ENCODE measurements at places on chromosomes 13 and 19.

DNA sequence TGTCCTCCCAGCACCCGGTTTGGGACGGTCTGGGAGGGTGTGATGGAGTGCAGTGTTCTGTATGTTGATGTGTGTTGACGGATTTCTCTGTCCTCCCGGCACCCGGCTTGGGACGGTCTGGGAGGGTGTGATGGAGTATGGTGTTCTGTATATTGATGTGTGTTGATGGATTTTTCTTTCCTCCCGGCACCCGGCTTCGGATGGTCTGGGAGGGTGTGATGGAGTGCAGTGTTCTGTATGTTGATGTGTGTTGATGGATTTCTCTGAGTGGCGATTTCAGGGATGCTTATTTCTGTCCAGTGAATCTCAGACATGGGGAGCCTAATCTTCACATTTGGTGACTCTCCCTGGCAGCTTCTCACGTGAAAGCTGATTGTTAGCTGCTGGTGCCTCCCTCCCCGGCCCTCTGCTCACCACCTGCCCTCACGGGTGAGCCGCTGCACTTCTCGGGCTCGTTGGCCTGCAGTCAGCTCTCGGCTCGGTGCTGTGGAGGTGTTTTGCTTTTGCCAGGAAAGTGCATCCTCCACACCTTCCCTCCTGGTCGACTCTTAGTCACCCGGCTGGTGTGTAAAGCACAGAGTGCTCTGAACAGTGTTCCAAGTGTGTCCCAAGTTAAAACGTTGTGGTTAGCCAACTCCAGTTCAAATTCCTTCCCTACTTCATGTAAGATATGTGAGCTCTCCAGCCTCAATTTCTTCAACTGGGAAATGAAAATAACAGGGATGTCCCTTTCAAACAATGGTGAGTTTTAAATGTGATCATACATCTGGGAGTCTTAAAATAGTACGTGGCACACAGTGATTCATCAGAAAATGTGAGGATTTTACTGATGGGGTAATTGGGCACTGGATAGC lies 54.6 kb downstream of the ATP11A start:
- no peak for DNase-seq

- DNase-seq, result no peak
These were observed 17.2 kb upstream of the ZNF8 start for GRCh38 chr19:58261600-58261967.

- no peak for DNase-seq
These were observed 98.3 kb upstream of the UQCRFS1 start for GRCh38 chr19:29311191-29311790.

GRCh38 chr13:100068133-100068931 lies 20.6 kb upstream of the PCCA start:
- DNase-seq, result no peak

- no peak for DNase-seq
These were observed 117.6 kb upstream of the SOX21 start for GRCh38 chr13:94829837-94830365.

DNA sequence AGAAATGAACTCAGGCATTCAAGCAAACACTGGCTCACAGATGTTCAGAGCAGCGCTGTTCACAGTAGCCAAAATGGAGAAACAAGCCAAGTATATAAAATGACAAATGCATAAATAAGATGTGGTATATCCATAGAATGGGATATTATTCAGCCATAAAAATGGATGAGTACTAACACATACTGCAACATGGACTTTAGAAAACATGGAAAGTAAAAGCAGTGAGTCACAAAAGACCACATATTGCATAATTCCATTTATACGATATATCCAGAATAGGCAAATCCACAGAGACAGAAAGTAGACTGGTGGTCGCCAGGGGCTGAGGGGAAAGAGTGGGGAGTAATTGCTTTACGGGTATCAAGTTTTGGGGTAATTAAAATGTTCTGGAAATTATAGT lies 6.6 kb downstream of the ZNF837 start:
- DNase-seq, result no peak

DNA sequence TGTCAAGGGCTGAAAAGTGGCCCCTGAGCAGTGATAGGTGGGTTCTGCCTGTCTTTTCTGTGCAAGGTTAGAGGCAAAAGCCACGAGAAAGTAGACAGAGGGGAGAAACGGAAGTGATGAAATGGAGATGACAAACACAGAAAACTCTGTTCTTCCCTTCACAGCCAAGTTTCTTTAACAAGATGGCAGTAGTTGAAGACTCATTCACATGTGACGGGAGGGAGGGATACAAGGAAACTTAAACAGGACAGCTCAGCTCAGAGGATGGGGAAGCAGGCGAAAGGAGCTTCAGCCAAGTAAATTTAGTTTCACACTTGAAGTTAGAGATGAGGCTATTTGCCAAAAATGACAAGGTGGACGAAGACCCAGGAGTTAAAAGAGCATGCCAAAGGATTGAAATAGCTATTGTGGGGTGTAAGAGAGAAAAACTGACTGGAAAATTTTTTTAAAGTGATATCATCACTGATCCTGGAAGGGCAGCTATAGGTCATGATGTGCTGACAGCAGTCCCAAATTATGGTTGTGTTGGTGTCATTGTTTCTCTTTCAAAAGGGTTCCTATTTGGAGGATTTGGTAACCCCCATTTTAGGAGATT lies 347.9 kb downstream of the EFNB2 start:
- no peak for DNase-seq

- DNase-seq, result no peak
These were observed 17.7 kb downstream of the TMEM161A start for GRCh38 chr19:19120308-19121231.

GRCh38 chr13:33139184-33139583 lies 123.0 kb downstream of the KL start:
- DNase-seq, result no peak

DNA sequence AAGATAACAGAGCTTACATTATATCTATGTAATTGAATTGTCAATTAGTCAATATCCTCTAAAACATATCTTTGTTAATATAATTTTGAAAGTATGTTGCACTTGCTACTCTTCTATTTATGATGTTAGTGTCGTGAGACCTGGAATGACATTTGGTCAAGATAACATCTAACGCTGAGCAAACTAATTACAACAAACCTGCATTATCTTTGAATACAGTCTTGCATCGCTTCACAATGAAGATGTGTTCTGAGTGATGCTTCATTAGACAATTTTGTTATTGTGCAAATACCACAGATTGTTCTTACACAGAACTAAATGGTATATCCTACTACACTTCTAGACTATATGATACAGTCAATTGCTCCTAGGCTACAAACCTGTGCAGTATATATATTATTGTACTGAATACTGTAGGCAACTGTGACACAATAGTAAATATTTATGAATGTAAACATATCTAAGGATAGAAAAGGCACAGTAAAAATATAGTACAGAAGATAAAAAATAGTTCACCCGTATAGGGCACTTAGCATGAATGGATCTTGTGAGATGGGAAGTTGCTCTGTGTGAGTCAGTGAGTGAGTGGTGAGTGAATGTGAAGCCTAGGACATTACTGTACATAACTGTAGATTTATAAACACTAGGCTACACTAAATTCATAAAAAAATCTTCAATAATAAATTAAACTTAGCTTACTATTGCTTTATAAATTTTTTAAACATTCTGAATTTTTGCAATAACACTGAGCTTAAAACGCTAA lies 1773.8 kb downstream of the PCDH9 start:
- no peak for DNase-seq

DNA sequence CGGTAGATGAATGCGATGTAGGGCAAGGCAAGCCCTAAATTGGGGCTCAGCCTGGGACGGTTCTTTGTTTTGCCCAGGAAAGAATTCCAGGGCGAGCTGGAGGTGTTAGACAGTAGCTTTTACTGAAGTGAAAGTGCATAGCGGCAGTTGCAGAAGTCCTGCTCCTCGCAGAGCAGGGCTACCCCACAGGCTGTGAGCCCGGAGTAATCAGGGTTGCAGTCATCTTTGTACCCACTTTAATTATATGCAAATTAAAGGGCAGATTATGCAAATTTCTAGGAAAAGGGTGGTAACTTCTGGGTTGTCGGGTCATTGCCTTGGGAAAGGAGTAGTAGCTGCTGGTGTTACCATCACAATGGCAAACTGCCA lies 30.5 kb downstream of the VAV1 start:
- no peak for DNase-seq

GRCh38 chr19:33446330-33447293 lies 73.1 kb downstream of the CEBPG start:
- no peak for DNase-seq

GRCh38 chr13:48214519-48215121 lies 18.4 kb upstream of the ITM2B start:
- peak; percentile 22 for DNase-seq

DNA sequence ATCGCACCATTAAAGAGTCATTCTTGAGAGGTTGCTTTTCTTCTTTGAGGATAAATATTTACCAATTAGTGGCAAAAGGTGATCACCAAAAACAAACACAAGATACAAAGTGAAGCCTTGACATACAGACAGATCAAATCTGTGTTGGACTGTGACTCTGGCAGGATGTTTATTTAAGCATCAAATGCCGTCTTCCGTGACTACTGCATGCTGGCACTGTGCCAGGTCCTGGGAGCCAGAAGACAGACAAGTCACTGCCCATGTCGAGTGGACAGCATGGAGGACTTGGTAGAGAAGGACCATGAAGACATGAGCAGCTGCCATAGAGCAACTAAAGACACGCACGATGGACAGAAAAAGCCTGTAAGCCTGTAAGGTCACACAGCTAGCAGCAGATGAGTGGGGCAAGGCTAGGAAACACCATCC lies 92.8 kb upstream of the FARP1 start:
- DNase-seq, result no peak

DNA sequence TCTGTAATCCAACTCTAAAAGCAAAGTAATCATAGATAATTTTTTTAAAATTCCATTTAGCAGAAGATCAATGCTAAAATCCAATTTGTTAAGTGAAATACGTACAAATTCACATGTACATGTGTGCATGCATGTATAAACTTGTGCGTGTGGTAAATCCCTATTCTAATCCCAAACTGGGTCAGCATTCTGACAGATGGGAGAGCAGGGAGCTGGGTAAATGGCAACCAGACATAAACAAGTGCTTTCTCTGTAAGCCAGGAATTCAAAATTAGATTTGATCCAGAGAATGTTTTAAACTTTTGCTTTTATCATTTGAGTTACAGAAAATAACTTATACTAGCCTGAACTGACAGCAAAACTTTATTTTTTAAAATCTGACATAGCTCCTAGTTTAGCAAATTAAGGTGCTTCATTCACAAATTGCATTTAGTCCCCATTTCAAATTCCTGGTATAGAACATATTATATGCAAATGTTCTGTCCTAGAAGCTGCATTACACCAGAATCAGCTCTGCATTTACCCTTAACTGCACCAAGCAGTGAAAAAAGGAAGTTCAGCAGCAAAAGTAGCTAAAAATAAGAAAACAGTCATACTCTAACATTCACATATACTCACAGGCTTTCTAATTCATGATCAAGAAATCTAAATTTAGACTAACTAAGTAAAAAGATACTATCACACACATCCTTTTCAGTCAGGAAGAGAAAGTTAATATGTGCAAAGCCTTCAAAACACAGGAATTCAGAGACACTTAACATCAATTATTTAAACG lies 32.6 kb downstream of the UBL3 start:
- DNase-seq, result no peak

GRCh38 chr13:112972867-112973576 lies 4.0 kb downstream of the MCF2L start:
- DNase-seq, result no peak

DNA sequence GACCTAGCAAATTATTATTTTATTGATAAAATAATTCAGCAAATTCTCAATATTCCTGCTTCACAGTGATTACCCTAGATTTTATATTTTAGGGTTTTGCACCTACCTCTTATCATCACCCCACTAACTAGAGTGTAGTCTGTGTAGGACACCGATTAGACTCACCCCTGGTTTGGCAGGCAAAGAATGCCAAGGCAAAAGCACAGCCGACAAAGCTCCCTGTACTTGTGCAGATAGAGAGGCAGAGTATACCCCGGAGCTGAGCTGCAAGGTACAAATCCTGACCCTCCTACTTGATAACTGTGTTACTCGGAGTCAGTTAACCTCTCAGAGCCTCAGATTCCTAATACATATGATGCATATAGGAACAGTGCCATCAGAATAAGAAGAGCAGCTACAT lies 225.7 kb downstream of the ENOX1 start:
- DNase-seq, result no peak

DNA sequence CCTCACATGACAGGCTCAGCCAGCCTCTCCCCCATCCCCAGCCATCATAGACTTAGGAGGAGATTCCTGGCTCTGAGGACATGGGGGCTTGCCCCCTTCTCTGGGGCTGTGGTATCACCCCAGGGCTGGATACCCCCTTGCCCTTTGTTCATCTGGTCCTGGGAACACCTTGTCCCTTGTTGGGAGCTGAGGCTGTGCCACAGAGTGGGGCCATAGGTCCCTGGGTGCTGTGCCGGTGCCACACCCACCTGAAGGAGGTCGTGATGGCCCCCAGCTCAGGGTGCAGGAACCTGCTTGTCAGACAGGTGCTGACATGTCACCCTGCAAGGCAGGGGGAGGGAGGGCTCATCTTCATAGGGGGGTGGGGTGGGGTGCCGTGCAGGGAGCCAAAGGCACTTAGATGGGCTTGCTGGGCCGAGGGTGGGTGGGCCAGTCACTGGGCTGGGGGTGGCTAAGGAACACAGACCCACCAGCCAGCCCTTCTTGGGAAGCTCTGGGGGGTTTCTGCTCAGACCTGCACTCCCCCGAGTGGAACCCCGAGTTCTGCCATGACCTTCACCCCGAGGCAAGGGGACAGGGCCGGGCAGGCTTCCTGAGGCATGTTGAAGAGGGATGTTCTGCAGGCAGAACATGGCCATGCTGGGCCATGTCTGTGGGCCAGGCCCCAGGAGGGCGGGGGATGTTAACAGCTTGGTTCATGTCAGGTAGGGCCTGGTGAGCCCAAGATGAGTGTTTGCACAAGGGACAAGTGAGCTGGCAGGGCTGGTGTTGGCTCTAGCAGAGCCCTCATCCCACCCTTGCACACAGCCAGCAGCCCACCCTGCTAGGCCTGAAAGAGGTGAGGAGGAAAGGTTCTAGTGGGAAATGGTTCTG lies 28.0 kb downstream of the TSSK6 start:
- no peak for DNase-seq

DNA sequence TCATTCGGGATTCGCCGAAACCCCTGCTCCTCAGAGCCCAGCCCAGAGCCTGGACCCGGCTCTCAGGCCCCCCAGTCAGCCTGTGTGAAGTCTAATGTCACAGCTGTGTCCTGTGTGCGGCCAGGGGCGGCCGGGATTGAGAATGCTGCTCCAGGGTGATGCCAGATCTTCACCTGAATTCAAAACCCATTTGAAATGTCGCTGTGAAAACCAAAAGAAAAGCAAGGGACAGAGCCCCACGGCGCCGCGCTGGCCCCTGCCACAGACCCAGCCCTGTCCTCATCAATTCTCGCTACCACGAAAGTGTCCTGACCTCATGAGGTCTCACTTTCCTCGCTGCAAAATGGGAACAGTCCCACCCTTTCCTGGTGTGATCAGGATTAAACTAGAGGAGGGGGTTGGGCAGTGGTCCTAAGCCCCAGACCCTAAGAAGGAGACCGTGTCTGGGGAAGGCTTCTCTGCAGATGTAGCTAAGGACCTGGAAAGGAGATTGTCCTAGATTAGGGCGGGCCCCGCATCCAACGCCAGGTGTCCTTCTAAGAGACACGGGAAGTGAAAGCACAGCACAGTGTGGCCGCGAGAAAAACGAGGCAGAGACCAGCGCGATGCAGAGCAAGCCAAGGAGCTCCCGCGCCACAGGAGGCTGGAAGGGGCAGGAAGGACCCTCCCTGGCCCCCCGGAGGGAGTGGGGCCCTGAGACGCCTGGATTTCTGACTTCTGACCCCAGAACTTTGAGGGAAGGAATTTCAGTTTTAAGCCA lies 34.0 kb upstream of the SPACA7 start:
- no peak for DNase-seq
